Aorta (tissue), 5 donors: ENCODE measurements at places on chromosomes 11 and 22. TPM values are rescaled to one million over a fixed set of nuclear protein-coding genes. Genes with fewer than 3 reads are reported as not detected.

DNA sequence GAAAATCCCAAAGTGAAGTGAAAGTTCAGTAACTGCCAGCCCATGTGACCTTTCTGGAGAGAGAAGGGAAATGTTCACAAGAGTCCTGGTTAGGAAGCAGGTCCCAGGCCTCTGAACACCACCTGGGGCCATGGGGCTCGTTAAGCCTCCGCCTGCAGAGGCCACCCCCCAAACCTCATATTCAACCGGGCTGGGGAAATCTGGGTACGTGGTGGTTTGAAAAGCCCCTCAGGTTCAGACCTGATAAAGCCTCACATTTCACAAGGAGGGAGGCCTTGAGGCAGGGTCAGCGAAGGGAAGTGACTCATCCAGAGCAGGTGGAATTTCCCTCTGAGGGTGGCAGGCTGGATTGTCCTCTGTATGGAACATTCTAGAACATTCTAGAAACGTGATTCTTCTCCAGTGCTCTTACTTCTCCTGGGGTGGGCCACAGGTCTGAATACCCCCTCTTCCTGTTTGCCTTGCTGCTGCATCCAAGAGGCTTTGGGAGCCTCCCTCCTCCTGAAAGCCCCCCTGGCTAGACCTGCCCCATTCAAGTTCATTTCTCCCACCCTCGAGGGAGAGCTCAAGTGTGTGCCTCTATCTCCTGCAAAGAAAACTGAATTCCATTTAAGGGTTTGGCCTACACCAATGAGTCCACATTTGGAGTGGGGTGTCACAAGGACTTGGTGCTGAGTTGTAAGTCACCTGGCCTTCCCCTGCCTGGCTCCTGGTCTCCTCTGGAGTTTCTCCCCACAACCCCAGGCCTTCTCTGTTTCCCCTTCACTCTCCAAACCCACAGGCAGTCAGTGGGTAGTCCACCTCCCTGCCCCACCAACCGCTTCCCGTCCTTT, 6.3 kb downstream of the FXYD2 start:
- H3K27me3 ChIP-seq = no peaks in the 10 kb centered on the region
- no peaks in the 10 kb centered on the region for H3K4me1 ChIP-seq
- H3K36me3 ChIP-seq = no peaks in the 10 kb centered on the region
- no peak overlapping the region for H3K4me3 ChIP-seq
- no peak overlapping the region for H3K27ac ChIP-seq

DNA sequence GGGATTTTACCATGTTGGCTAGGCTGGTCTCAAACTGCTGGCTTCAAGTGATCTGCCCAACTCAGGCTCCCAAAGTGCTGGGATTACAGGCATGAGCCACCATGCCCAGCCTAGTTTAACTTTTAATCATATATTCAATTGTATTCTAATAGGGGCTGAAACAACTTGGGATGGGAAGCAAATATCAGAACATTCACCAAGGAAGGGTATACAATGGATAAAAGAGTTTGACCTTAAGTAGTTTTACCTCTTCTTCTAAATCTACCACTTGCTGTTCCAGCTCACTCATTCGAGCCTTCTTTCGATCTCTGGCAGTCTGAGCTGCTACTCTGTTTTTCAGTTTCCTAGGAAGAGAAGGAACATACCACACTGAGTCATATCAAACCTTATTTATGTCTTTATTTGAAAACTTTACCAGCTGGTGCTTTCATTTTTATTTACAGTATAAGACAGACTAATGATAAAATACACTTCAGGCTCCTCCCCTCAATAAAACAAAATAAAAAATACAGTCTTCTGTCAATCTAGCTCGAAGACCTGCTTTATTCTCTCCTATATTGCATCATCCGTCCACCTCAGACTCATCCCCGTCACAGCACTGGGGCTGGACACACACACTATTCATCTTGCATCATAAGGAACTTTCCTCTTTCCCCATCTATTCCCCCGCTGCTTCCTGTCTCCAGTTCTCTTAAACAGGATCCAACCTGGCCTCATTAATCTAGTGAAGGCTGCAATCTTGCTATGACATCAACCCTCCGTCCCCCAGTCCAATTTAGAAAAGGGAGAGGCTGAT, 1.4 kb downstream of the XBP1 start:
- H3K27me3 ChIP-seq = no peaks in the 10 kb centered on the region
- peak; percentile 64 for DNase-seq
- no peaks in the 10 kb centered on the region for H3K4me1 ChIP-seq
- H3K4me3 ChIP-seq = peak overlapping the region; percentile 54
- H3K36me3 ChIP-seq = peaks cover 9% of the 10 kb centered on the region

DNA sequence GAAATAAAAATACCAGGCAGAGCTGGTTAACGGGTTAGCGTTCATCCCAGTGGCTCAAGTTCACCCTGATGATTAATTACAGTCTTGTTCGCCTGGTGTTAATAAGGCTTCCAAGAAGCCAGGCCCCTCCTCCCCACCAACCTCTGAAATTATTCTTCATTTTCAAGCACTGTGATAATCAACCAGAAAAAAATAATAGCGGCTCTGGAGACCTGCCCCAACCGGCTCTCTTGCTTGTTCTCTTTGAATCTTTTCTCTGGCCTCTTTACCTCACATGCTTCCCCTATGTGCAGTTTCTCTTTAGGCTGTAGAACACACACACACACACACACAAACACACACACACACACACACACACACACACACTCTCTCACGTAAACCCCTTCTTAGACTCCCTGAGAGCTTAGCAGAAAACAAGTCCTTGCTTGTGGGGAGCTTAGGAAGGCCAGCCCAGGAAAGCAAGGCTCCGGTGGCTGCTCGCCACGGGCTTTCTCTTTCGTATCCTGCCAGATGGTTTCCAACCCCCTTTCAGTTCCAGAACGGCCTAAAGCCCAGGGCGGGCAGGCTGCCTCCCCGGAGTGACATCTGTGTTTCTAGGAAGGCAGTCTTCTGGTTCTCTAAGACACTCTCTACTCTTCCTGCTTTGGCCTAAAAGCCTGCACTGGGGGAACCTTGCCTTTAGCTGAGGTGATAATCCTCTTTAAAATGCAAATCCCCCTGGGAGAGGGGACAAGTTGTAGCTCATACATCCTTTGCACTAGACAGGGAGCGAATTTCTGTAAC, 106.4 kb upstream of the SESN3 start:
- H3K4me3 ChIP-seq = no peak overlapping the region
- DNase-seq = peak; percentile 84
- no peaks in the 10 kb centered on the region for H3K36me3 ChIP-seq

- no peak overlapping the region for H3K27ac ChIP-seq
- no peaks in the 10 kb centered on the region for H3K27me3 ChIP-seq
- H3K4me3 ChIP-seq = no peak overlapping the region
- no peaks in the 10 kb centered on the region for H3K4me1 ChIP-seq
- no peaks in the 10 kb centered on the region for H3K36me3 ChIP-seq
These were observed 29.8 kb upstream of the TTLL12 start for GRCh38 chr22:43216738-43217137.

DNA sequence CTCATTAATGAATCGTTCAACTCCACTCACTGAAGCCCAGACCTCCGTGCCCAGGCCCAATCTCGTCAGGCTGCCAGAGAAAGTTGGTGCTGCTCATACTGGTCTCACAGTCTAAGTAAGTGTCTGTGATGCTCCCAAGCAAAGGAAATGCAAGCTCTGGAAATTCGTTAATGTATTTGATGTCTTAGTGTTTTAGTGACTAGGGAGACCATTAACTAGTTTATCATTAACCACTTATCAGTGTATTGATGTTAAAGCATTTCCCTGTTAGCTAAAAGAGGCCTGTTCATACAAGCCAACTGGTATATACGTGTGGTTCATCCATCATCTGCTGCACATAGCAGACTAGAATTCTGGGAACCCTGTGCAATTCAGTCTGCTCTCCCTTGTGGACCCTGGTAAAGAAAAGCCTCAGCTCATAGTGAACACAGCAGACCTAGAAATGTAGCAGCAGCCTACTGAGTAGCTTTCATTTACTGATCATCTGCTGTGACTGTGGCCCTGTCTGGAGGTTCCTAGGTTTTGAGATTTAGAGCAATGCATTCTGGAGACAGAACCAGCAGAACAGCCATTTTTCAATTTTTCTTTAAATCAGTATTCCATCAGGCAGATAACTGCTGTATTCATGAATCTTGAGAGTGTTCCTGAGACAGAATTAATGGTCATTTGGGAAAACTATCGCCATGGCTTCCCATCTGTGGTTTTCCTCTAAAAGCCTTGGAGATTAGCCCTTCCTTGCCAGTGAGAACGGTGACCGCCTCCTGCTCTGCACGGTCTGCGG, 15.7 kb upstream of the AIFM3 start:
- H3K36me3 ChIP-seq = no peaks in the 10 kb centered on the region
- H3K4me1 ChIP-seq = no peaks in the 10 kb centered on the region
- no peaks in the 10 kb centered on the region for H3K27me3 ChIP-seq
- H3K27ac ChIP-seq = no peak overlapping the region

GRCh38 chr11:123351375-123351774, 78.7 kb upstream of the GRAMD1B start:
- no peak for DNase-seq
- no peaks in the 10 kb centered on the region for H3K4me1 ChIP-seq
- H3K27me3 ChIP-seq = peaks cover 1% of the 10 kb centered on the region
- no peaks in the 10 kb centered on the region for H3K36me3 ChIP-seq
- H3K27ac ChIP-seq = no peak overlapping the region

The NLRP14 gene
- total RNA-seq = 0.10 TPM
